ENCODE measurements at places on chromosomes 2 and 18.

- DNase-seq, result no peak
Measured at GRCh38 chr2:148255929-148256328, 235.0 kb downstream of the MBD5 start.

DNA sequence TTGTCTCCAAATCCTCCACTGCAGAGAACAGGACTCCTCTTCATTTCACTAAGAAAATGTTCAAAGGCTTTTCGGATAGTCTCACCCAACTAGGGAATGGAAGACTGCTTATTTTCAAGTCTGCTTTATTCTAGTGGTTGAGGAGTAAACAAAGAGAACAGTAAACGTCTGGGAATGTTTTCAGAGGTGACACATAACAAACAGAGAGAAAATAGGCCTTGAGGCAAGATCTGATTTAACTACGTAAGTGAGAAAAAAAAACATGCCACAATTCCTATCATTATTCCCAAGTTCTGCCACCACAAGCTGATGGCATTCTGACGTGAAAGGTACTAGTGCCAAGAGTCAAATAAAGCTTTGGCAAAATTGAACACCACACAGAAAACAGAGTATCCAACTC is 16.7 kb upstream of the WIPF1 start:
- DNase-seq, result no peak

GRCh38 chr2:6412533-6413091 is 453.1 kb downstream of the CMPK2 start:
- no peak for DNase-seq

GRCh38 chr2:1990724-1991123 is 246.4 kb upstream of the PXDN start:
- no peak for DNase-seq

DNA sequence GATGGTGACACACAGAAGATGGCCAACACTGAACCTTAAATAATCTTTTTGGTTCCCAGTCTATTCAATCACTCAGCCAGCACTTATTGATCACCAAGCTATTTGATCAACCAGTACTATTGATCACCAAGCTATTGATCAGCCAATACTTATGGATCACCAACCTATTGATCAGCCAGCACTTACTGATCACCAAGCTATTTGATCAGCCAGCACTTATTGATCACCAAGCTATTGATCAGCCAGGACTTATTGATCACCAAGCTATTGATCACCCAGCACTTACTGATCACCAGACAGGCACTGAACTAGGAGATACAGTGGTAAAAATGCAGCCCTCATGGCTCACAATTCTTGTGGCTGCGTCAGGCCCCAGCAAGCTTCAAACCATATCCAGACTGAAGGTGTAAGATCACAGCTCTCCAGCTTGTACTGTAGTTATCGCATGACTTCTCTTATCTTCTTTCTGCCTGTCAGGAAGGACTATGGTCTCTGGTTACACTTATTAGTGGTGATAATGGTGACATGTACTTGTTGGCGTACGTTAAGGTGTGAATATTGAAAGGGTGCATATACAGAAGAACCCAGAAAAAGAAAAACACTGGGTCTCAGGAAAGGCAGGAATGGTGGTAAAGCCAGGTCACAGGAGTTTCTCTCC is 18.4 kb upstream of the B3GNT2 start:
- no peak for DNase-seq

DNA sequence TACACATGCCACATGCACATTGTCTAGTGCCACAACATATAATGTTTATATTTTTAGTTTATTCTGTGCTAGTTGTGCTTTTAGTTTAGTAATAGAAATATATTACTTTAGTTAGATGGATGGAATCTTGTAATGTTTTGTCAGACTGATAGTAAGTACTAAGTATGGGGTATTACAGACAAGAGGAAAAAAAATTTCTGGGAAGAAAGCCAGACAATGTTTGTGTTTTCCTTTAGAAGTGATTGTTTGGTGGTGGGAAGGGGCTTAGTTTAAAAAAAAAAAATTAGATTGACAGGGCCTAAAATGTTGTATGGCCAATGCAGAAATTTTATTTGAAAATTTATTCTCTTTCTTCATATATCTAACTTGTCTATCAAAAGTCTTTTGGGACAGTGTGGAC is 37.8 kb downstream of the ACVR2A start:
- DNase-seq, result no peak

DNA sequence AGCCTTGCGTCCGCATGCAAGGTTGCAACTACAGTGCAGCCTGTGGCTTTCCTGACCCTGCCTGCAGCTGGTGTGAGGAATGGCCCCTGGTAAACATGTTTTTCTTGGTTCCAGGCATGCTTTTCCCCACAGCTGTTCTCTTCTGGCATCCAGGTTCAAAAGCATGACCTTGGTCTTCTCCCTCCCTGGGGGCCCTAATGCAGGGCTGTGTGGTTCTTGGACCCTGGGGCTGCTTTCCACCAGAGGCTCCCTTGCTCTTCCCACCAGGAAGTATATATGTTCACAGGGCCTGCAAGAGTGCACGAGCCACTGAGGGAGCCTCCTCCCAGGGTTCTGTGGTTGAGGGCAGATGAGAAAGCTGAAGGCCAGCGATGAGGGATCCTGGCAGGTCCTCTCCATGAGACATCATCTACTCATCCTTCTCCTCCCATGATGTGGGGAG is 125.9 kb downstream of the BCL2L11 start:
- no peak for DNase-seq

GRCh38 chr2:155653176-155653575 is 679.3 kb downstream of the NR4A2 start:
- DNase-seq, result no peak

DNA sequence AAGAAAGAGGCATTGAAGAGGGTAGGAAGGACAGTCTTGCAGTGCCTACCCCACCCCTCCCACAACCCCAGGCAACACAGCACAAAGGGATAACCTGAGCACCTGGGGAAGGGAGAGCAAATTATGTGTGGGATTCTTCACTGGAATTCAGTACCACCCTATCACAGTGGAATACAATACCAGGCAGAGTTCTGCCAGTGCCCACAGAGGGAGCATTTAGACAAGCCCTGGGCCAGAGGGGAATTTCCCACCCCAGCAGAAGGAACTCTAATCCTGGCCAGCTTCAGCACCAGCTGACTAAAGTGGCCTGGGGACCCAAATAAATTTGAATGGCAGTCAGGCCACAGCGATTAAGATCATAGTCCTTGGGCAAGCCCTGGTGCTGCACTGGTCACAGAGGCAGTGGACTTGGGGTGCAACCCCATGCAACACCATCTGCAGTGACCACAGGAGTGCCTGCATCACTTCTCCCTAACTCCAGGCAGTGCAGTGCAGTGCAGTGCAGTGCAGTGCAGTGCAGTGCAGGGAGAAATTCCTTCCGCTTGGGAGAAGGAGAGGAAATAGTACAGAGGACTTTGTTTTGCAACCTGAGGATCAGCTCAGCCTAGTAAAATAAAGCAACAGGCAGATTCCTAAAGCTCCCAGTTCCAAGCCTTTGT is 147.8 kb upstream of the SRD5A2 start:
- DNase-seq, result no peak

DNA sequence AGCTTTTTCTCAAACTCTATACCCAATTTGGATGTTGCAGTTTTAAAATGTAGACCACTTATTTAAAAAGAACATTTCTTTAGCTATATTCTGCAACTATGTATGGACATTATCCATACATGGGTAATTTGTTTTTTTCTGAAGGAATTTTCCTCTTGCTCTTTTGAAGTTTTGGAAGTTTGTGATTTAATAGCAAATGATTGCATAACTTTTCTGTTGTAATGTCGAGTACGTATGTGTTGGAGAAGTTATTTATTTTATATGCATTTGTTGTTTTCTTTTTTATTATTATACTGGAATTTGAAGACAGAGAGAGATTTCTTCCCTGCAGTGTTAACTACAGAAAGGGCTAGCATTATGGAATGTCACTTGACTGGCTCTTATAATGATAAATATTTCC is 207.7 kb upstream of the FANCL start:
- no peak for DNase-seq

DNA sequence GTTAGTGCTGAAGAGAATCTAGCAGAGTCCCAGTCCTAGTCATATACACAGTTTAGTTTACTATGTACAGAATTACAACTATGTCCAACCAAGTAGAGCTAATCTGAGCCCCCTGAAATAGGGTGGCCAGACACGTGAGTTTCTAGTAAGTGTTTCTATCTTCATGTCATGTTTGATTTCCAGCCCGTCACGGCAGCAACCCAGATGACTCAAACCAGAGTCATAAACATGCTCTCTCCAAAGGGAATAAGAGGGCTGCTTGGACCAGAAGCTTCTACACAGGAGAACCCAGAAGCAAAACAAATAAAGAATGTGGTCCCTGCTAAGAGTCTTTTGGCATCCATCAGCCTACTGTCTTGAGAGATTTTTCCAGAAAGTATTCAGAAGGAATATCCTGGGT is 64.9 kb upstream of the WIPF1 start:
- no peak for DNase-seq

DNA sequence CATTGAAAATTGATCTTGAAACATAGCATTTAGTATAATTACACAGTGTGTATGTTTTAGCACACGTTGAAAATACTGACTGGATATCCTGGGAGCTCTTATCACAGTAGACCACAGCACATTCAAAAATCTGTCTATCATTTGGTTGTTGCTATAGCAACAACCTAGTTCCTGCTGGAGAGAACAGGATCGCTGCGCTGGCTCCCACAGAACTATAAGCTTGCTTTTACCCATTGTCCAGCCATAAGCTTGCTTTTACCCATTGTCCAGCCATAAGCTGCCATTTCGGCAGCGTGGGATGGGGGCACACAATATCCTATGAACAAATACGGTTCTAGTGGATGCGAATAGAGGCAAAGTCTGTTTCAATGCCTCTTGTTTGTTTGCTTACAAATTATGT is 70.4 kb upstream of the ST6GAL2 start:
- no peak for DNase-seq

DNA sequence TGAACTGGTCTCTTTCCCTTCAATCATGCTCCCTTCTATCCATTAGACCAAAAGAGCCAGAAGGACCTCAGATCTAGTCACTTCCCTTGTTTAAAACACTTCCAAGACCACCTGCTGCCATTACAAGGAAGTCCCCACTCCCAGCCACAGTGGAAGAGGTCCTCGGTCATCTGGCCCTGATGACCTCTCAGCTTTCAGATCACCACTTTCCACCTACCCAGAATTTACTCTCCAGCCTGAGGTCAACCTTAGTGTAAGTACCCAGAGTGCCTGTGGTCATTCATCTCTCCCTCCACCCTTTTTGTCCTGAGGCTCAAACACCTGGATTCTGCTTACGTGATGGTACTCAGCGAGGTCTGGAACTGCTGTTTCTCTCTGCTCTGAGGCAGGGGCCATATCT is 67.1 kb downstream of the MARCO start:
- DNase-seq, result no peak

DNA sequence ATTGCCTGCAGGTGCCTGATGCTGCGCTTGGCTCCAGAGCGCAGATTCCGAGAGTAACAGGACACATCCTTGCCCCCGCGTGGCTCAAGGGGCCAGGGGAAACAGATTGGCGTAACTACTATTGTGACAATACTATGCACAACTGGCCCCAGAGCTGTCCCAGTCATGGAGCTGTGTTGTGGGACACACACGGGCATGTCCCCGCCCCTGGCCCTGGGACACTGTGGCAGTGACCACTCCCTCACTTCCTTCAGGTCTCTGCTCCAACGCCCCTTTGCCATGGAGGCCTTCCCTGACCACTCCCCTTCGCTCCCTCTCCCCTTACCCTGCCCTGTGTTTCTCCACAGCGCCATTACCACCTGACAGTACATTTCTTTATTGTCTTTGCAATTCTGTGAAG is 132.1 kb downstream of the SMAD2 start:
- no peak for DNase-seq

- DNase-seq, result no peak
Measured at GRCh38 chr2:111227716-111228141, 107.0 kb downstream of the BCL2L11 start.

DNA sequence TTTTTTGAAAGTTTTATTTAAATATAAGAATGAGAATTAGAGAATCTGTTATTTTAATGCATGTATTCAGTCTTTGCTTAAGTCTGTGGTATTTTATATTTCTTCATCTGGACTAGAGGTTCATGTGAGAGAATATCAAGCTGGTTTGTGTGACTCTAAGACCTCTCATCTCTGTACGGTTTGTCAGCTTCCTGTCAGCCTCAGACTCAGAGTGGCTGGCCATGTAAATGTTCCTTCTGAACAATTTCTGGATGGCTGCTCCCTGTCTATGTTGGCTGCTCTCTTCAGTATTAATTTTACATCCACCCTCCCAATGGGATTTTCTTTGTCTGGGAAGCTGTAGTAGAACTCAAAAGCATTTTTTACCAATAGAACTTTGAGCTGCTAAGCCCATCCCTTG is 225.3 kb upstream of the THUMPD2 start:
- DNase-seq, result no peak

GRCh38 chr18:10351858-10352257 is 102.6 kb upstream of the APCDD1 start:
- DNase-seq, result no peak

DNA sequence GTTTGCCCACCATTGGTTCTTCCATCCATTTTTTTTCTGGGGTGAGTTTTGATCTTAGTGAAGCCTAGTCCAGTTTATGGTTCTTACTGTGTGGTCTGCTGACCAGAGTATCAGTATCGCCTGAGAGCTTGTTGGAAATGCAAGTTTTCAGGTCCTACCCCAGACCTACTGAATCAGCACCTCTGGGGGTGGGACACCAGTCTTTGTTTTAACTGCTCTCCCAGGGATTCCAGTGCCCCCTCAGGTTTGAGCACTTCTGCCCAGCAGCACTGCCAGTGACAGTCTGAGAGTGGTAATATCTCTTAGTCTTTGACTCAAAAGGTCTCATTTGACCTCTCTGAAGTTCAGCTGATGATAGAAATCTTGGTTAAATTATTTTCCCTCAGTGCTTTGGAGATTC is 269.3 kb downstream of the ALPK2 start:
- no peak for DNase-seq

All from stimulated activated naive CD4-positive, alpha-beta T cell treated with Interleukin-2 at 50 U/mL for 16 hours (primary cell).